ENCODE measurements at places on chromosomes 5 and 9.

GRCh38 chr5:157651623-157652376 lies 438 bp downstream of the SOX30 start:
- DNase-seq = peak; percentile 61

GRCh38 chr9:75019654-75020053 lies 8.4 kb downstream of the CARNMT1 start:
- no peak for DNase-seq

DNA sequence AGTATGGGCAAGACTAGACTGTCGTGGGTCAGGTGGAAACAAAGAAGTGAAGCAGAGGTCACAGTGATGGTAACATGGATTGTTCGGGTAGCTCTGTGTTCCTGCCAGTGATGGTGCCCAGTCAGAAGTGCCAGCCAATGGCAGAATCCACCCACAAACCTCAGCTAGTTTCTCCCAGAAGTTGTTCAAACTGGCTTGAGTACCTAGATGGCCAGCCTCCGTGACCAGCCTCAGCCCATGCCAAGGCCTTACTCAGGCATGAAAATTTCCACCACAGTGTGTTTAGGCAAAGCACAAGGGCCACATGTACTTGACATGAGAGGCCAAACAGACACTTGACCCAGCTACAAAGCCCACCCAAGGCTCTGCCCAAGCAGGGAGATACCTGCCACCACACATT lies 19.4 kb upstream of the BTNL9 start:
- DNase-seq = no peak

DNA sequence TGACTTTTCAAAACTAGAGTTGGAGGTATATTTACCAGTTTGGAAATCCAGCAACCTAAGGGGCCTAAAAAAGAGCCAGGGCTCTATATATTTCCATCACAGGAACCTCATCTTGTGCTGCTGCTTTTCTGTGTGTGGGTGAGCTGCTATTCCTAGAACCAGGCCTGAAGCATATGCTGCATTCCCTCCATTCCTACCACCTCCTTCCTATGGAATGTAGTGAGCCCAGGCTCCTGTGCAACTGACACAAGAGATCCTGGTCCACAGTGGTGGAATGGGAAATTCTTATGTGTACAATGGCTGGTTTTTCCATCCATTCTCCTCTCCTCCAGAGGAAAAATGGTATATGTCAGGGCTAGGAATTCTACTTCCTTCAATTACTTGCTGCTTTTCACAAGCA lies 39.1 kb downstream of the SPEF2 start:
- DNase-seq = no peak

- DNase-seq = no peak
These were observed 22.6 kb downstream of the GPRIN1 start for GRCh38 chr5:176587398-176587797.

DNA sequence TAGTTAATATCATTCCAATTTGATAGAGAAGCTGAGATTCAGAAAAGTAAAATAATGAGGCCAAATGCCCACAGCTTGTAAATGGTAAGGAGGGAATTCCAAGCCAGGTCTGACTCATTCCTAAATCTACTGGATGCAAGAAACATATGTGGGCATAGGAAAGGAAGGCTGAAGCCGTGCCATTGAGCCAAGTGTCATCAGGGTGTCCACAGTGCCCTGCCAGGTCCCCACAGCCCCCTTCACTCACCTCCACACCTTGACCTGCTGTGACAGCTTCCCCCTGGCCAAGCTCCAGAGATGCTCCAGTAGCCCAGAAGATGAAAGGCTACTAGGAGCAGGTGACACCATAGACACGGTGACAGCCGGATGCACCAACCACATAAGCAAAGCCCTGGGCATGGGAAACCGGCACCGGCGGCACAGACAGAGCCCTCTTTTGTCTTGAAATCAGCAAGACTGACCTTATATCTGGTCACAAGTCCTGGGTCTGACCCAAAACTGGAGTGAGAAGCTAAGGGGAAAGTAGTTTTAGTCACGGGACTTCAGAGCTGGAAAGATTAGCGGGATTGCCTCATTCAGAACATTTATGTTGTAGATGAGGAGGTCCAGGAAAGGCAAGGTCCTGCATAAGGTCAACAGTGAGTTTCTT lies 20.1 kb upstream of the FAT2 start:
- no peak for DNase-seq

DNA sequence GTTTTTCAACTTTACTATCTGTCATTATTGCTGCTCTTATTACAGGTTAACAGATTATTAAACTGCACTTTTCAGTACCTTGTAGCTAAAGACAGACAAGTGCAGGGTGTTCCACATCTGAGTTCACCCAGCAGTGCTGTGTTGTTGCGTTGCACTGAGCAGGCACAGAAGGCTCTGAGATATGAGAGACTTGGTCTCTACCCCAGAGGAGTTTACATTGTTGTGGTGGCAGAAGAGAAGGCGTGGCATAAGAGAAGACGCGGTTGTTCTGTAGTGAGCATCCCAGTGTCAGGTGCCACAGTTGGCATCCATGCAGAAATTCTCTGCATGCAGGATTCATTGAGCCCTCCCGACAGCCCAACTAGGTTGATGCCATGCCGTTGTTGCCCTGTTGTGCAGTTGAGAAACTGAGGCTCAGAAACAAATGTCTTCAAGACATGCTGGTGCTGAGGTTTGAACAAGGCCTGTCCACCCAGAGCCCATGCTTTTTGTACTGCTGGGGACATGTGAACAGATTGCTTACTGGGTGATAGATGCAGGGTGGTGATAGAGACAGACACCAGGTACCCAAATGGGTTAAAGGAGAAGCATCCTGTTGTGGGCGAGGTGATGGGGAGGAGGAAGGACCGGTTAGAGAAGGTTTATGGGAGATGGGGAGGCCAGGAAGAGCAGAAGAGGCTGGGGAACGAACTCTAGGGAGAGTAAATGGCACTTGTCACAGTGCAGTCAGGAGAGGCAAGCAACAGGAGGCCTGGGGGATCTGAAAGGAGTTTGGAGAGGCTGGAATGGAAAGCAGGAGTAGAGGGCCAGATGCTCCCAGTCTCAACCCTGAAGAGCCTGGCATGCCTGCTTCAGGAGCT lies 8.2 kb downstream of the ABL1 start:
- DNase-seq = no peak

Measured in stimulated activated CD4-positive, alpha-beta T cell treated with anti-CD3 and anti-CD28 coated beads, Interleukin-1b, Interleukin-23, amount 100 ng/mL, for 1 hour (primary cell).